ENCODE measurements at places on chromosomes 3 and 15.
A peak's percentile ranks its signal among the peaks of the same experiment; 100 is the strongest.

GRCh38 chr3:107699682-107700081, 176.9 kb downstream of the BBX start:
- no peak for DNase-seq

- DNase-seq: no peak
Observed at GRCh38 chr3:121482660-121483059, 63.1 kb downstream of the POLQ start.

- no peak for DNase-seq
Observed at GRCh38 chr3:13750731-13751130, 129.1 kb downstream of the WNT7A start.

GRCh38 chr15:56869573-56869972, 48.9 kb upstream of the TCF12 start:
- DNase-seq: peak; percentile 10

GRCh38 chr3:72411126-72411525, 437.1 kb downstream of the SHQ1 start:
- no peak for DNase-seq

DNA sequence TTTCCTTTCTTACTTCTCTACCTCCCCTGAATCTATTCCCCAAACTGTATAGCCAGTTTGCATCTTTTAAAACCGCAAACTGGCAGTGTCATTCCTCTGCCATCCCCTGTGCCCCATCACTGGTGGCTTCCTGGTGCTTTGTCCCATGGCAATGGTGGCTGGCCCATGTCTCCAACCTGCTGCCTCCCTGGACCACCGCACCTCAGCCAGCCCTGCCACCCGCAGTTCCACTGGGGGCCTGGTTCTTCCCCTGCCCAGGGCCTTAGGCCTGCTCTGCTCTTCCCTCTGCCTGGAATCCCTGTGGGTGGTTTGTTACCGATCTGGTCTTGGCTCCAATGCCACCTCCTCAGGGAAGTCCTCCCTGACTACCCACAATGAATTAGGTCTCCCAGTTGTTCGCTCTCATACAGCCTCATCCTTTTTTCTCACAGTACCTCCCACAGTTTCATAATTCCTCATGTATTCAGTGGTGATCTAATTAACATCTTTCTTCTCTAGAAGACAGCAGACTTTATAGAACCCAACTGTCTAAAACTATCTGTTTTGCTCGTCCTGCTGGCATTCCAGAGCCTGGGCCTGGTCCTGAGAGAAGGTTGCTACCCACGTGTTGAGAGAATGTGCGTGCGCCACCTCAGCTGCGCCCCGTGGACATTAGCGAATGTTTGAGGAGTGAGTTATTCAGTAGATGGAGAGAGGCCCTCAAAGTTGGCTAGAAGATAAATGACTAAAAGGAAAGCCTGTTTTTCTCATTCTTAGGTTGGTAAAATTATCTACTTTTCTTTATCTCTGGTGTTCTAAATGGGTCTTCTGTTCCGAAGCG, 130.1 kb downstream of the DNAJB8 start:
- no peak for DNase-seq

DNA sequence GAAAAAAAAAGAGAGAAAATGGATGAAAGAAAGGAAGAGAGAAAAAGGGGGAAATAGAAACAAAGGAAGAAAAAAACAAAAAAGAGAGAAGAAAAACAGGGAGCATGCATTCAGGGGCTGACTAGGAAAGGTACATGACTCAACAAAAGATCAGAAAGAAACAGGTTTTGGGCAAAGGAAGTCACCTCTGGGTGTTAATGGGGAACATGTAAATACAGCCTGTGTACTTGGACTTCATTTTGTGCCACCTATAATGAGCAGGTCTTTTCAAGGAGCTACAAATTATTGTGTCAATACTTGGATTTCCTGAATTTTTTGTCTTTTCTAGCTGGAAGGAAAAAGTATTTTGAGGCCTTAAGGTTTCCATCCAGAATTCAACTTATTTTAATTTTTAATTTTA, 53.4 kb upstream of the CCDC50 start:
- DNase-seq: no peak

DNA sequence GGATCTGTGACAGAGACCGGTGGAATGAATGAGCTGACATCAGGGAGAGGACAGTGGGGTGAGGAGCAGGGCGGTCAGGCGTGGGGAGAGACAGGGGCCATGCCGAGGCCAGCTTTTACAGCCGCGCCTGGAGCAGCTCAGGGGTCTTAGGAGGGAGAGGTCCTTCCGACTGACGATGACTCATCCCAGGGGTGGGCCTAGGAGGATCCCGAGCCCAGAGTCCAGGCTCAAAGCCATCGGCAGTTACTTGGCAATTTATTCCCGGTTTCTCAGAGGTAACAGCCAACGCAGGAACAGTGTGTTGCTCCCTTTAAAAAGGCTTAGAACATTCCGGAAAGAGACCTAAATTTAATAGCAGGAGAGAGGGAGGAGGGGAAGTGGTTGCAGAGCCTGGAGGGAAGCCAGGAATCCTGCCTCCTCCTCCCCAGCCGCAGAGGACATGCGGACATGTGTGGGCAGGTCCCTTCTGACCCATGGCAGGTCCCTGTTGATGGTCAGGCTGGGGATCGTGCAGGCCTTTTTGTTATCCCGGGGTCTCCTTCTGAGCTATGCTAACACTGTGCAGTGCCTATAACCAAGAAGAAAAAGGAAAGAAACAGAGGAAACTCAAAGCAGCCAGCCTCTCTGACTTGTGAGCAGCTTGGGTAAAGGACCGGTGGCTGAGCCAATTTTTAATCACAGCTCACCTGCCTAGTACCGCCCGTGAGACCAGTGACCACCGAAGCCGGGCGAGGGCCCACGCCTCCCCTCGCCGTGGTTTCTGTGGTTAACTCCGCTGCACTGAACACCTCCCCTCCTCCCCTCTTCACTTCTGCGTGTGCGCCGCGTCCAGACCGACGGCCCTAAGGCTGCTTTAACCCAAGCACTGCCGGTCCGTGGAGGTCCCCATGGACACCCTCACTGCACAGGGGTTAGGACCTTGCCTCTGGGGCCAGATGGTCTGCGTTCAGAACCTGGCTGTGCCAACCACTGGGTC, 392.4 kb upstream of the PROK2 start:
- DNase-seq: no peak

DNA sequence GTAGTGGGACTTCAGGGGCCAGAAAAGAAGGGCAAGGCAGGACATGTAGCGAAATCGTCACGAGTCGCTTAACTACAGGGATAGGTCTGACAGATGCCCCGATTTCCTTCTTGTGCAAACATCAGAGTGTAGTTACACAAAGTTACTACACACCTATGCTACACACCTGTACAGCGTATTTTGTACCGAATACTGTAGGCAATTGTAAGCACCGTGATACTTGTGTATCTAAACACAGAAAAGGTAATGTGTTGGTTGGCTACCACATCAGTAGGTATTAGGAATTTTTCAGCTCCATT, 515 bp upstream of the MTHFS start:
- no peak for DNase-seq

DNA sequence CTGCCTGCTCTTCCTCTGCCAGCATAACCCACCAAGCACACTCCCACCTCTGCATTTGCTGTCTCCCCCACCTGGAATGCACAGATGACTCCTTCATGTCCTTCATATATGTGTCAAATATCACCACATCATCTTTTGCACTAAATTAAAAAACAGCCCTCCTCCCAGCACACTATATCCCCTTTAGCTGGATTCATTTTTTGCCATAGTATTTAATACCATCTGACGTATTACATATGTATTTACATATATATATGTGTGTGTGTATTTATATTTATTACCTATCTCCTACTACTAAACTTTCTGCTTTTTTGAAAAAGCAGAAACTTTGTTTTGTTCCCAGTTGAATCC, 29.4 kb upstream of the UBL7 start:
- no peak for DNase-seq

GRCh38 chr3:48820612-48821324, 26.9 kb downstream of the PRKAR2A start:
- no peak for DNase-seq

- DNase-seq: no peak
Observed at GRCh38 chr15:69763831-69764230, 311.2 kb downstream of the RPLP1 start.

- no peak for DNase-seq
Observed at GRCh38 chr15:70376929-70377691, 279.4 kb upstream of the TLE3 start.

GRCh38 chr3:112486811-112487505, 12.3 kb downstream of the BTLA start:
- DNase-seq: no peak

DNA sequence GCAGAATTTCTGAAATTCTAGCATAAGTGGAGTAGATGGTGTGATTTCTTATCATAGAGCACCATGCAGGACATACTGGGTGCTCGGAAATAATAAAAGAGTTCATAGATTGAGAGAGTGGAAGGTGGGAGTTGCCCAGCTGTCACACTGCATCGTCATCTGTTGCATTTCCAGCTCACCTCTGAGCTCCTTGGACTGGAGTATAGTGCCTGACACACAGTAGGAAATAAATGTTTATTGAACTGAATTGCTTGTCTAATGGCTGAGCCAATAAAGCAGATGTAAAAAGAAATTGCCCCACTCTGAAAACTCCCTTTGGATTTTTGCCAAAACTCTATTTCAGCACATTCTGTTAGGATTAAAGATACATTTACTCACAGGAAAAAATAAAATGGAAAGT, 108.9 kb upstream of the UBE2E1 start:
- DNase-seq: no peak

DNA sequence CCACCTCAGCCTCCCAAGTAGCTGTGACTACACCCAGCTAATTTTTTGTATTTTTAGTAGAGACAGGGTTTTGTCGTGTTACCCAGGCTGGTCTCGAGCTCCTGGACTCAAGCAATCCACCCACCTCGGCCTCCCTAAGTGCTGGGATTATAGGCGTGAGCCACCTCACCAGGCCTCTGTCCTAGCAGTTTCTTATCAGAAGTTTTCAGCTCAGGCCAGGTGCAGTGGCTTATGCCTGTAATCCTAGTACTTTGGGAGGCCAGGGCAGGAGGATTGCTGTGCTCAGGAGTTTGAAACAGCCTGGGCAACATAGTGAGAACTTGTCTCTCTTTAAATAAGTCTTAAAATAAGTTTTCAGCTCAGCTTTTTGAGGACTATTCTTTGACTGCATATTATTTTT, 48.4 kb downstream of the SGO1 start:
- no peak for DNase-seq

- DNase-seq: no peak
Observed at GRCh38 chr3:54042259-54042823, 80.0 kb upstream of the CACNA2D3 start.

- DNase-seq: peak; percentile 54
Observed at GRCh38 chr3:14791343-14791945, 27.3 kb upstream of the FGD5 start.
